ENCODE measurements at places on chromosomes 6 and 20. TPM values are rescaled to one million over a fixed set of nuclear protein-coding genes. Genes with fewer than 3 reads are reported as not detected.

BHLHE23 gene
- not detected for total RNA-seq

CST7 gene
- total RNA-seq: 10.7 TPM

UNC5CL gene
- 1.8 TPM for total RNA-seq

RXRB gene
- 41.0 TPM for total RNA-seq

EYS gene
- total RNA-seq: not detected

All from activated CD4-positive, alpha-beta T cell treated with anti-CD3 and anti-CD28 coated beads for 36 hours (primary cell).